Kidney (tissue), 22 donors: ENCODE measurements at places on chromosomes 7 and 10.

DNA sequence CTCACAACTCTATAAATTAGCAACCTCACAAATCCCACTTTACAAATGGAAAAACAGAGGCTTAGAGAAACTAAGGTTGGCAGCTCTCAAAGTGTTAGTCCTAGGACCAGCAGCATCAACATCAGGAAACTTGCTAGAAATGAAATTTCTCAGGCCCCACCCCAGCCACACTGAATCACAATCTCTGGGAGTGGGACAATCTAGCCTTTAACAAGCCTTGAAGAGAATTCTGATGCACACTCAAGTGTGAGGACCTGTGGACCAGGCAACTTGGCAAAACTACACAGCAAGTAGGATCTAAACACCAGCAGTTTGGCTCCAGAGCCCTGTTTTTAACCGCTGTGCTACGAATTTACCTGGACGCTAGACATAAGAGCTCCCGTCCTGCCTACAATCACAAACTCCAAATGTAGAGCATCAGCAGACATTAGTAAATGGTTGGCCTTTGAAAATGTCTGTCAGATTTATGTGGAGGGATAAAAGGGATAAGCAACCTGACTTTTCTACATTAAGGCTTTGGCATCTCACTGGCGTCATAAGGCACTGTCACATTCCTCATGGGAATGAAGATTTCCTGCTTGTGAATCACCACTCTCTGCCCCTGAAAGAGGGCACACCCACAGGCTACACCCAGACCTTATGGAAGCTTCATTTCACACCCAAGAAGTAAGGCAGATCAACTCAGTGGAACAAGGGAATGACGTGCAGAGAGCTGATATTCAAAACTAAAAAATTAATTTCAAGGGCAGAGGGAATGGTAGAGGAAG lies 34.5 kb downstream of the PPP1R3C start:
- no peak for DNase-seq

- no peak for DNase-seq
Observed at GRCh38 chr10:79883986-79884385, 57.4 kb downstream of the NUTM2E start.

DNA sequence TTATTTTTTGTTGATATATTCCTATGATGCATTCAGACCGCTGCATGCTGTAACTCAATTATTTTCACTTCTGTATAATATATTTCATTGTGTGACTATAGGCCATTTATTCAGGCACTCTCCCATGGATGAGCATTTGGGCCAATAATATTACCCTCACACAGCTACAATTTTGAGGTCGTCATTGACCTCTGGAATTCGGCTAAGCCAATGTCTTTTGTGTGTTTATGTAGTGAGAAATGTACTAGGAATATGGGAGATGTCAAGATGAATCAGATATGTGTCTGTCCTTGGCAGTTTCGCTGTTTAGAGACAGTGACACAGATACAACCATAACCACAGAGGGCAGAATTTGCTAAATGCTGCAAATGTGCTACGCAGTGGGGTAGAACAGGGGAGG lies 474.2 kb downstream of the ADRA2A start:
- no peak for DNase-seq

DNA sequence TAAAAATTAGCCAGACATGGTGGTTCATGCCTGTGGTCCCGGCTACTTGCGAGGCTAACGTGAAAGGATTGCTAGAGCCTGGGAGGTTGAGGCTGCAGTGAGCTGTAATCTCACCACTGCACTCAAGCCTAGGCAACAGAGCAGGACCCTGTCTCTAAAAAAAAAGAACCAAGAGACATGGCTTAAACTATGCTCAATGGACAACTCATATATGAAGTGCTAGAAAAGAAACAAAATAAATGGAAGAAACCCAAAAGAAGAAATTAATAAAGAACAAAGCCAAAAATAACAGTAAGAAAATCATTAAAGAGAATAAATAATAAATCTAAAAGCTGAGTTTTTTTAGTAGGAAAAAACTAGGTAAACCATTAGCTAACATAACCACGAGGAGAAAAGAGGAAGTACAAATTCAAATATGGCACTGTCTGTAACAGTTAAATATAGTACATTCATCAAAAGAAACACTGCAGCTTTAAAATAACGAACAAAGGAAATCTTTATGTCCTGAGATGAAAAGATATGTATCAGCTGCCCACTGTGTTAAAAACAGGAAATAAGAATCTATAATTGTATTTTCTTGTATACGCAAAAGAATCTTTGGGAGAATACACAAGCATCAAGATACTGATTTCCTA lies 48.7 kb downstream of the UPF2 start:
- peak; percentile 4 for DNase-seq

DNA sequence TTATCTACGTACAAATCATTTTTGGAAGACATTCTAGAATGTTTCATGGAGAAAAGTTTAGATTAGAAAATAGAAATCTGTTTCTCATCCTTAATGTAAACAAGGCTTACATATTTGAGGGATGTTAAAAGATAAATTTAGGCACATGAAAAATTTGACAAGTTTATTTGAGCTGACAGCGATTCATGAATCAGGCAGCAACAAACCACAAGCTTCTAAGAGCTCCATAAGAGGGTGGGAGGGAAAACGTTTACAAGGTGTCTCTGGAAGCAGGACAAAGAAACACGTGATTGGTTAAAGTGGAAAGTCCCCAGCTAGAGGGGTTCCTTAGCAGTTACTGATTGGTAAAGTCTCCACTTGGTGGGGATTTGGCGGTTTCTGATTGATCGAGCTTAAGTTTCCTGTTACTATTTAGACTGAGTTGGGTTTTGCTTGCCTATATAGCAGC lies 228.9 kb upstream of the PITRM1 start:
- no peak for DNase-seq

GRCh38 chr10:14844948-14845347 lies 6.8 kb downstream of the HSPA14 start:
- no peak for DNase-seq

DNA sequence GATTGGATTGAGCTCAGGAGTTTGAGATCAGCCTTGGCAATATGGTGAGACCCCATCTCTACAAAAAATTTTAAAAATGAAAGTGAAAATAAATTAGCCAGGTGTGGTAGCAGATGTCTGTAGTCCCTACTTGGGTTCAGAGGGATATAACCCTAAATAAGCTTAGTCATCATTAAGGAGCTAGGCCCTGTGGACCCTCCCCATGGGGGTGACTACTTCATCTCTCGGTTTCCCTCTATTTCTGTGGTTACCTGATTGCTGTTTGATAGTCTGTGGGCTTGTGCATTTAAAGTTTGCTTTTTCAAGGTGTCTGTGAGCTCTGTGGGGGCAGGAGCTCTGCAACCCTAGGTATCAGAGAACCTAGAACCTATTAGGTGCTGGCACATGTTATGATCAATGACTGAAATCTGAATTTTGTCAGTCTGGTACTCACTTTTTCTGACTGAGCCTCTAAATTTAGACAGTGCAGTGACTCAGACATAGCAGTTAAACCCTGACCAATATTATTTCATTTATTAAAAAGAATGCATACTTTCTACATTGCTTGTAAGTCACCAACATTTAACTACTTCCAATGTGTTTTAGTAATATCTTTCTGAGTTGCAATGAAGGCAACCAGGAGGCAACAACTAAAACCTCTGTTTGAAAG lies 8.1 kb upstream of the CUZD1 start:
- DNase-seq = no peak

- DNase-seq = peak; percentile 59
Observed at GRCh38 chr7:101166909-101167644, 1.7 kb upstream of the VGF start.

- peak; percentile 80 for DNase-seq
Observed at GRCh38 chr7:150801242-150801945, 825 bp downstream of the TMEM176A start.

DNA sequence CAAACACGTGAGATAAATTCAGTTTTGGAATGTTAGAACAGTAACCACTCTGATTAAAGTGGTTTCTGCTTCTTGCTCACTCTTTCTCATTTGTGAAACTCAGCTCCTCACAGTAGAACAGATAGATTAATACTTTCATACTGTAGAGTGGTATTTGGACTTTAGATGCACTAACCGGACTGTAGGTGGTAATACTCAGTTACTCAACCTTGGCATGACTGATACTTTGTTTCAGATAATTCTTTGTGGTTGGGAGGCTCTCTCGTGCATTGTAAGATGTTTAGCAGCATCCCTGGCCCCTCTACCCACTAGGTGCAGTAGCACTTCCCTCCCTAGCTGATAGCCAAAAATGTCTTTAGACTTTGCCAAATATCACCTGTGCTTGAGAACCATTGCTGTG lies 37.6 kb downstream of the MCU start:
- DNase-seq = no peak

DNA sequence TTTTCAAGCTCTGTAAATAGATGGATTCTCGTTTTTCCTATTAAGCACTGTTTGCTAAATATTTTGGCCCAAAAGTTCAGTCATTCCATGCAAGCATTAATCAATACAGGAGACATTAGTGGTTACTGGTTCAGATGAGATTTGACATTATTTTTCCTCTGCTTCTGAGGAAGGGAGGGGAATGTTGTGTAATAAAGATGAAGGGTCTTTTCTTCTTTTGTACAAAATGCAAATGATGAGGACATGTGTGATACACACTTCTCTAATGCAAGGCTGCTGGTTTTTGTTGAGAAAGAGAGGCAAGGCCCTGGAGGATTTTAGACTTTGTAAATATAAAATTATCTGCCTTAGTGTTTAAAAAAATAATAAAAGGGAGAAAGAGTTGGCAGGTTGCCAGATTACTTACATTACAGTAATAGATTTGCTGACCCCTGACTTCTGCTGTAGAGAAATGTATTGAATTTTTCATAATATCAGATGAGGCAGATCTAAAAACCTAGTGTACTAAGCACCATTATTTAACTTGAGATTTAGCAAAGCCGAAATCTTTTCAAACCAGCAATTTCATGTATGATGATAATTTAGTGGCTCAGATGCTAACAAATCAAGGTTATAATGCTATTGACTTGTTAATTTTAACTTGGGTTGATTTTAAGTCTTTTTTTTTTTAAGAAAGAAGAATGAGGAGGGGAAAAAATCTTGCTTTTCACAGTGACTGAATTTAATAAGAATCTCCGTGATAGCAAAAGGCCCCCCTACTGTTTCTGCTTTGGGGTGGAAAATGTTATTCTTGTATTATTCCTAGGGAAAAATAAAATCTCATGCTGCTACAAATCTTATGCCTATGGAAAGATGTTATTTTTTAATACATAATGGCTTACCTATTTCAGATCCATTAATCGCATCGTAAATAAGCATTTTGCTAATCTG lies 180.1 kb downstream of the ARID5B start:
- no peak for DNase-seq

DNA sequence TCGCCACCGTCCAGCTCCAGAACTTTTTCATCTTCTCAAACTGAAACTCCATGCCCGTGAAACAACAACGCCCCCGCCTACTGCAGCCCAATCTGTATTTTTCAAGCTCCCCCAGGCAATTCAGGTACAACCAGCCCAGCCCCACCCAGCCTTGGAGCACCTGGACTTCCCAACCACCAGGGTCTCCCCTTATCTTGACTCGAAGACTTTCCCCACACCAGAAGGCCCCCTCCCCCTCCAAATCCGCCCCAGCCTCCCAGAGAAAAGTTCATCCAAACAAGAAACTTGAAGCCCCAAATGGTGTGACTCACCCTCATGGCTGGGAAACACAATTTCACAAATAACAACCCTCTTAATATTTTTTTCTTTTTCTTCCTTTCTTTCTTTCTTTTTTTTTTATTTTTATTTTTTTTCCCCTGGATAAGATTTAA lies 10.6 kb downstream of the ZCCHC24 start:
- DNase-seq = no peak

DNA sequence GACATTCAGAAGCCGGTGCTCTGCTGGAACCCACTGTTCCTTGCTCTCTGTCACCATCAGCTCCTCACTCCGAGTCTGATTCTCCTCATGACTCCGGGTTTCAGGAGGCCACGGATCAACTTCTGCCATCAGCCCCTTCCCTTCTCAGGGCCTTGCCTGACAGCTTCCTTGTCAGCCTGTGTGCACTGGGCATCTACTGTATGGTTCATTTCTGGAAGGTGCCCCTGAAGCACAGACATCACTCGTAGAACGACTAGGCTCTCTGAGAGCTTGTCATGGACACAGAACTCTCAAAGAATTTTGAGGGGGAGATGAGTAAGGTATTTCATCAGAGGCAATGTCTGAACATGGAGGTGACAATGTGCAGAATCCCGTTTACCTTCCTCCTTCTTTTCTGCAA lies 396.1 kb downstream of the TNS3 start:
- DNase-seq = no peak

DNA sequence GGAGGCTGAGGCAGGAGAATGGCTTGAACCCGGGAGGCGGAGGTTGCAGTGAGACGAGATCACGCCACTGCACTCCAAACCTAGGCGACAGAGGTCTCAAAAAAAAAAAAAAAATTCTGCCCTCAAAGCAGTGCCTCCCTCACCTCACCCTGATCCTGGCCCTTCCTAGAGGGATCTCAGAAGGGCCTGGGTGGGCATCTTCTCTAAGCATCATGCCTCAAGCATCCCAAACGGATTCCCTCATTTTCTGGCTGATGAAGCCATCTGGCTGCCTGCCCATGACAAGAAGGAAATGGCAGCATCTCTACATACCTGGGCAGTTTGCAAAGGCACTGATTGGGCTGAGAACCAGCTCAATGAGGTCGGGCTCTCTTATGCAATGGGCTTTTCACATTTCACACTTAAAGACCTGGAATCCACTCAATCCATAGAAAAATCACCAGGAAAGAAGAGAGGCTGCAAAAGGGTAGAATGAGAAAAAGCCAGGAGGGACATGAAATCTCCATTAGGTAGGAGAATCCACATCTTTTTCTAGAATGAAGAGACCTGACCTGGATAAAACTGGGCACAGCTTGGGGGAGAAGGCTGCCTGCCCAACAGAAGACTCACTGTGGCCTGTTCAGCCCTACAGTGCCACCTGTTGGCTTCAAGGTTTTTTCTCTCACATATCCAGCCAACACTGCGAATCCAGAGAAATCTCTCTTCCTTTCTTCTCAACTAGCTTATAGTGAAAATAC lies 48.1 kb downstream of the PDLIM1 start:
- peak; percentile 78 for DNase-seq

DNA sequence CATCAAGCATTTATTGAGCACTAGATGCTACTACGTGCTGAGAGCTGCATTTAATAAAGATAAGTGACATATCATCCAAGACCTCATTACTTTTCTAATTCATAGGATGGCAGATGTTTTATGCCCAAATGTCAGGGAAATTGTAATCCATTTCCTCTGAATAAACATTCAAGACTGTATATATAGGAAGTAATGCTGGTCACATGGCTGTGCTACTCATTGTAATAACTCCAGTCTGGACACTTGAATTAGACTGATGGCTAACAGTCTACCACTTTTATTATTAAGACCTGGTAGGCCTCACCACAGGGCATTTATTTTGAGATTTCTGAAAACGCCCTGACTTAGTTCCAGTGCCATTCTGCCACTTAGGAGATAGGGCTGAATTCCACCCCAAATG lies 36.6 kb downstream of the PIK3AP1 start:
- DNase-seq = no peak

DNA sequence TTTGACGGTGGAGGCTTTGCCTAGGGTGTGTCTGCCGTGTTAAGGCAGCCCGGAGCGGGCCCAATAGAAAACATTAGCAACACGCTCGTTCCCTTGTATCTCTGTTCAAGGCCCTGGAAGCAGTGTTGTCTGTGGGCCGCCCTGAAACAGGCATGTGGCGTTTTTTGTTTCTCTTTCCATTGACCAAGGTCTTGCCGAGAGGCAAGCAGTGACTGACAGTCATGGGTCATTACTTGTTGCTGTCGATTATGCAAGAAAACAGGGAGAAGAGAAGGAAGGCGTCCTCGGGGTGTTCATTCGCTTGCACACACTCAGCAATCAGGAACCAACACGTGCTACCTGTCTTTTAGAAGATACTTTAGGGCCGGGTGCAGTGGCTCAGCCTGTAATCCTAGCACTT lies 92.5 kb downstream of the EZH2 start:
- no peak for DNase-seq

- no peak for DNase-seq
Observed at GRCh38 chr10:114754445-114755320, 66.9 kb upstream of the FHIP2A start.
